NAMALWA (cell line): ENCODE measurements at places on chromosomes 1 and 21.

DNA sequence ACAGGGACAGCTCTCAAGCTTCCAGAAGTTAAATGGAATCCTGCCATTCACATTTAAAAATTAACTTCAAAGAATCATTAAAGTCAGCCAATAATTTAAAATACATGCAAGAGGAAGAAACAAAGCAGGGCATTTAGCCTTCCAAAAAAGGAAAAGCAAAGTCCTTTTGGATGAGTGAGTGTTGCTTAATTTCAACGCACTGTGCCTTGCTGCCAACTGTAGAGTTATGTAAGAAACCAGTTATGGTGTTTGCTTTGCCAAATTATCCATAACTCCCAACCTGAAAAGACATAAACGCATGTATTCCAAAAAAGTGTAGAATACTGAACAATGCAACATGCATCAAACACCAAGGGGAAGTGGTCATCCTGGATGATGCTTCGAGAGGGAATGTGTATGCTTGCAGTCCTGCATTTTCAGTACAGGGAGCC, 16.1 kb upstream of the KCNE1 start:
- DNase-seq, result no peak

DNA sequence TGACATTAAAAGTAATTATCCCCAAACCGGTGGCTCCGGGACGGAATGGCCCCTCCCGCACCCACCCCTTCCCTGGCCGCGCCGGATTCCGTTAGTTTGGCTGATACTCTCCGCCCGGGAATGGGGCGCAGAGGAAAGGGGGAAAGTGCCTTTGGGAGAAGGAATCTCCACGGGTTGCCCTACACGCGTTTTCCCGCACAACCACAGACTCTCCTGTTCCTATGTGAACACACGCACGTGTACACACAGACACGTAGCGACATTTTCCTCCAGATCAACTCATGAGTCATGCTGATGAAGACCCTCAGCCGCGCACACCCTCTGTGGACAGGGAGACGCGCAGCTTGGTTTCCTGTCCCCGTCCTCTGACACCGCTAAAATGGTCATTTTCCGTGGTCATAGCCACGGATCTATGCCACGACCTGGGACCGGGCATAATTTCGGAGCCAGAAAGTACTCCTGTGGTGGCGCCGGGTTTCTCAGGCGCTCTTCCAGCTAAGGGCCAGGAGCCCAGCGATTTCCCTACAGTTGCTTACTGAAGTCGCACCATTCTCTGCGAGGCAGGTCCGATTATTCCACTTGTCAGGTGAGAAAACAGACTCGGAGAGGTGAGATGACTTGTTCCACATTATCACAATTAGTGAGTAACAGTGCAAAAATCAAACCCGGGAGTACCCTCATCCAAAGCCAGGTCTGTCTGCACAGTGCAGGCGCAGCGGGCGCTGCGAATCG, 4.0 kb upstream of the DMRTA2 start:
- no peak for DNase-seq

GRCh38 chr1:168794057-168794456, 65.1 kb upstream of the DPT start:
- DNase-seq, result no peak

GRCh38 chr1:176051902-176052518, 155.1 kb downstream of the COP1 start:
- DNase-seq, result no peak

- no peak for DNase-seq
Measured at GRCh38 chr1:39160703-39161102, 43.8 kb upstream of the MACF1 start.

- DNase-seq, result peak; percentile 84
Measured at GRCh38 chr1:154975409-154976059, 1.1 kb downstream of the CKS1B start.

DNA sequence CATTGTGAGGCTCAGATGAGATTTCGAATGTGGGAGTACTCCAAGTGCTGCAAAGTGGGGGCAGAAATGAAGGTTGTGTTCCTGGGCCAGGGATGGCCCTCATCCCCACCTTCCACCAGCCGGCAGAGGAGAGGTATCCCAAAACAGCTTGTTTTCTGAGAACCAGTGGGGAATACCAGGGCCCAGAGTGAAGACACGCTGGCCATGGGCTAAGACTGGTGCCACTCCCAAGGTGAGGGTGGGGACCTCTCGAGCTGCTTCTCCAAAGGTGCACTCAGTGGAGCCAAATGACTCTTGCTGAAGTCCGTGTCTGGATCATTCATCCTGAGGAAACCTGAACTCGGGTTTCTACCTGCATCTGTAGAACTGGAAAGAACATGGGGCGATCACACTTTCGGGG, 22.1 kb downstream of the KCNA2 start:
- no peak for DNase-seq

DNA sequence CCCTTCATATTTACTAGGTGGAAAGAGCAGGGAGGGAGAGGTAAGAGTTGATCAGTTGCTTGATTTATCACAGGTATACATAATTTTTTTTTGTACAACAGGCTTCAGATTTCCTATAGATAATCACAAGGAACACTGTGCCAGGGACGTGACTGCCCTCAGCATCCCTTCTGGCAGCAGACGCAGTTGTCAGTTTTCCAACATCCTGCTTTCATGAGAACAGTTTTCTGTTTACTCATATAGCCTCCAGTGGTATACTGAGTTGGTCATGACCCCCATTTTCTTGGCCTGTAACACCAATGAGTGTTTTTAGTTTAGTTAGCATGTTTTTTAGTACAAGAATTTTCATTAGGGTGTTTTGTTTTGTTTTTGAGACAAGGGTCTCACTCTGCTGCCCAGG, 37.9 kb upstream of the PTPRF start:
- no peak for DNase-seq

DNA sequence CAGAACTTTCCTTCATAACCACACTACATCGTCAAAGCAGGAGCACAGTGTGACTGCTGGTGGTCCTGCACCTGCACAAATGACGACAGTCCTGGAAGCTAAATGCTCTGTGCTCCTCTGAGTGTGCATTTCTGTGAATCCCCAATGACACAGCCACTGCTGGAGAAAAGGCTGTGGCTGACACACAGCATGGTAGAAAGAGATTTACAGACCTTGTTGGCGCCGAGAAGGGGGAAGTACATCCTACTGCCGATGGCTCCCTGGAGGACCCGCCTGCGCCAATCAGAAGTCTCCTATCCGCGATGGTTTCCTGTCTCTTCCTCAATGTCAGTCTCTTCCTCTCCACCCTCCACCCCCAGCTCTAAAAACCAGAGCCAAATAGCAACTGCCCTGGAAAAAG, 115.4 kb upstream of the RAB4A start:
- DNase-seq, result no peak

- DNase-seq, result no peak
Measured at GRCh38 chr1:36524359-36525062, 41.8 kb upstream of the CSF3R start.

GRCh38 chr1:31064718-31065309, 703 bp downstream of the PUM1 start:
- peak; percentile 67 for DNase-seq

DNA sequence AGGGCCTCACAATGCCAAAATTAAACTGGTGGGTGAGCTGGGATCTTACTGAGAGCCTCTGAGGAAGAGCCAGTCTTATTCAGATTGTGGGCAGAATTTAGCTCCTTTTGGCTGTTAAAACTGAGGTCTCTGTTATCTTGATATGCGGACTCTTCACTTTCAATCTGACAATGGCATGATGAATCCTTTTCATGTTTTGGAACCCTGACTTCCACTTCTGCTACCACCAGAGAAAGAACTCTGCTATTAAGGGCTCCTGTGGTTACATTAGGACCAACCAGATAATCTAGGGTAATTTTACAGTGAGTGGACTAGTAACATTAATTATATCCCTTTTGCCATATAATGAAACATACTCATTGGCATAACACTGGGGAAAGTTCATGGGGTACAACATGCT, 219.0 kb downstream of the LRRIQ3 start:
- no peak for DNase-seq

DNA sequence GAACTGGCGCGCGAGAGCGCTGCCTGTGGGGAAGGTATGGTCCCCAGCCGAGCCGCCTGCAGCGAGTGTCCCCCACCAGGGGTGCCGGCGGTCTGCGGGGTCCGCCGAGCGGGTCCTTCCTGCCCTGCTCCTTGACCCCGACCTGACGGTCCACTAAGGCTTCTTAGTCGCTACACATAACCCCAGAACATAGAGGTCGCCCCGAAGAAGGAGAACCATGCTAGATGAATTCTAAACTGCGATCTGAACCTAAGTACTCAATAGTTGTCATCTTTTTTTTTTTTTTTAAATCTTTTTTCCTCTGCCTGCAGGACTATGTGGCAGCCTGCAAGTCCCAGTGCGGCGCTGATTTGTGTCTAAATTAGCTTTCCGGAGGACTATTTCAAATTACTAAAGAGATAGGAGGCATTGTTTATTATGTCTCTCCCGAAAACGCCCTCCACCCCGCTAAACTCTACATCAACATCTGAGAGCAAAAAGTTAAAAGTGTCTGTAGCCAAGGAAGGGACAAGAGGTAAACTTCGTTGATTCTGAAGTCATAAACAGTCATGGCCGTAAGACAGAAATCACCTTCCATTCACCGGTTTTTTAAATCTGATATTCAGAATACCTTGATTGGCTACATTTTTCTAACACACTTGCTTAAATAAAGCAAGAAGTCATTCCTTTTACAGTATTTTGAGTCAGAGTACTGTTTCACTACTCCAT, 476 bp downstream of the AXDND1 start:
- DNase-seq, result no peak

- no peak for DNase-seq
Measured at GRCh38 chr1:220804202-220804586, 17.5 kb downstream of the MTARC1 start.

- no peak for DNase-seq
Measured at GRCh38 chr1:68180441-68181164, 51.7 kb downstream of the WLS start.

GRCh38 chr1:63935553-63935952, 161.7 kb downstream of the ROR1 start:
- no peak for DNase-seq

DNA sequence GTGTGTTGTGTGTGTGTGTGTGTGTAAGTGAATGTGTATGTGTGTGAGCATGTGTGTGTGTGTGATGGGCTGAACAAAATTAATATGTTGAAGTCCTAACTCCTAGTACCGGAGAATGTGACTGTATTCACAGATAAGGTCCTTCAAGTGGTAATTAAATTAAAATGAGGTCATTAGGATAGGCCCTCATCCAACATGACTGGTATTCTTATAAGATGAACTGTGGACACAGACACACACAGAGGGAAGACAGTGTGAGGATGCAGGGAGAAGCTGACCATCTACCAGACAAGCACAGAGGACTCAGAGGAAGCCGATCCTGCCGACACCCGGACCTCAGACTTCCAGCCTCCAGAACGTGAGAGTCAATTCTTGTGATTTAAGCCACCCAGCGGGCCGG, 91.2 kb upstream of the PGBD5 start:
- DNase-seq, result no peak

DNA sequence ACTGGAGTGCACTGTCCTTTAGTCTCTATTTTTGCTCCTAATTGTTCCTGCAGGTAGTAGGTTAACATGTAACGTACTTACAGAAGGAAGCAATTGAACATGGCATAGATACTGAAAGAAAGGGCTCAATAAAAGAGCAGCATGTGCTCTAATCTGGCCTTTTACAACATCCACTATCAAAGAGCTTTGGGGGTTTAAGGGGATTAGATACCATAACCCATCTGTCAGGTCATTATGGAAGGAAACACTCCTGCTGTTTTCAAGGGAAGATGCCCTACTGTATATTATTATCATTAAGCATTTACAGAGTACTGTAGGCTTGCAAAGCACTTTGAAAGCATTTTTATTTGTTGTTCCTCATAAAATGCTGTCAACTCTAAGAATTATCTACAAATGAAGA, 152.8 kb downstream of the TTLL7 start:
- DNase-seq, result no peak
